ENCODE measurements at places on chromosomes 7 and 10. TPM values are rescaled to one million over a fixed set of nuclear protein-coding genes. Genes with fewer than 3 reads are reported as not detected.

DNA sequence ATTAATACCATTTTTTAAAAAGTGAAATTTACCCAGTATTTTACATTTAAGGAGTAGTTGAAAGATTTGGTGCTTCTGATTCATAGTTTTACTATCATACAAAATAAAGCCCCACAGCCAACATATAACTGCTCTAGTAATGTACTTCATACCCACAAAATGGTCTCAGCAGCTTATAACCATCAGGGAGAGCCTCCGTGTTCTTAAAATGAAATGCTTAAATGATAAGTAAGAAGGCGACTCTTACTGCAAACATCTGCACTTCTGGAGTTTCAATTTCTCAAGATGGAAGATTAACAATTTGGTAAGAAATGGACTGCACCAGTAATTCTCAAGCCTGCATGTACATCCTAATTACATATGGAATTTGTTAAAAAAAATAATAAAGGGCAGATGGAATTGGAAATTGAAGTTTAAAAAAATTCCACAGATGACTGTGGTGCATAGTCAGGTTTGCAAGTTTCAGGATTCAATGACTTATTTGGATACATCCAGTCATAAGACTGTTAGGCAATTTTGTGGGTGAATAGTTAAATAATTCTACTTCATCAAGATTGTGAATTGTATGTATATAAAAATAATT lies 461.0 kb downstream of the KIF20B start:
- no peak for DNase-seq

DNA sequence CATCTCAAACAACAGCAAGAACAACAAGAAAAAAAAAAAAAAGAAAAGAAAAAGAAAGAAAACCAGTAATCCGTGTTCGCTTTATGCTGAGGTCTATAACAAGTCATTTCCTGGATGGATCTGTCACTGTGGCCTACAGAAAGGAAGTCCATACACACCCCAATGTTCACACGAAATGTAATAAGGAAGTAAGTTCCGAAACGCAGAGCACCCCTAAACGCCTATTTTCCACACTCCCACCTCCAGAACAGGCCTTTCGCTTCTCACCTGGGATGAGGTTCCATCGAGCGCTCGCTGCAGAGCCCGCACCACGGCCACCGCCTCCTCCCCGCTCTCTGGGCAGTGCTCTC lies 735 bp downstream of the ZNF394 start:
- DNase-seq, result peak; percentile 72

- DNase-seq, result no peak
These were observed 442.7 kb upstream of the POM121L12 start for GRCh38 chr7:52592698-52593097.

DNA sequence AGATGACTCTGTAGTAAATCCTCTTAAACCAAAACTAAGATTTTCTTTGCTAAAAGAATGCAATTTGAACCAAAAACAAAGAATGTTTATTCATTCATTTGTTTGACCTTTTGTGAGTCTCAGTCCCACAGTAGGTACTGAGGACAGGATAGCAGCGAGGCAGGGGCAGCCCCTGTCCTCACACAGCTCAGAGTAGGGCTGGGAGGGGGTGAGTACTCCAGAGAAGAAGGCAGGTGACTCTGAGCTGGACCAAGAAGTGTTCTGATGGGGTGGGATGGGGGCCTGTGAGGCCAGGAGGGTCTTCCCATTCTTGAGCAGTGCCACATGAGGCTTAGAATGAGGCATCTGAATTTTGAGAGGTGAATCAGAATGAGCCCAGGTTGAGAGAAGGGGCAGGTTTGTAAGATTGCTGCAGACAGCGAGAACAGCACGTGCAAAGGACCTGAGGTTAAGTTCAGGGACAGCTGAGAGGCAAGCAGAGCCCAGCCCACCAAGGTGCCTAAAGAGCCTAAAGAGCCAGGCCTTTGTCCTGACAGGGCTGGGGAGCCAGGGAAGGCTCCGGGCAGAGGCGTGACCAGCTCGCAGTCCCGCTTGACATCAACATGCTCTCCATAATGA lies 56.9 kb upstream of the CHST15 start:
- no peak for DNase-seq

GRCh38 chr7:17743316-17743715 lies 197.0 kb downstream of the SNX13 start:
- DNase-seq, result no peak

CYP2W1 gene
- total RNA-seq, result not detected

- DNase-seq, result no peak
These were observed 50.7 kb downstream of the GDI2 start for GRCh38 chr10:5762531-5762930.

GRCh38 chr10:80465839-80466590 lies 11.9 kb downstream of the TSPAN14 start:
- peak; percentile 46 for DNase-seq

THSD7A gene
- not detected for total RNA-seq

GRCh38 chr7:28205506-28205905 lies 24.9 kb upstream of the JAZF1 start:
- no peak for DNase-seq

DNA sequence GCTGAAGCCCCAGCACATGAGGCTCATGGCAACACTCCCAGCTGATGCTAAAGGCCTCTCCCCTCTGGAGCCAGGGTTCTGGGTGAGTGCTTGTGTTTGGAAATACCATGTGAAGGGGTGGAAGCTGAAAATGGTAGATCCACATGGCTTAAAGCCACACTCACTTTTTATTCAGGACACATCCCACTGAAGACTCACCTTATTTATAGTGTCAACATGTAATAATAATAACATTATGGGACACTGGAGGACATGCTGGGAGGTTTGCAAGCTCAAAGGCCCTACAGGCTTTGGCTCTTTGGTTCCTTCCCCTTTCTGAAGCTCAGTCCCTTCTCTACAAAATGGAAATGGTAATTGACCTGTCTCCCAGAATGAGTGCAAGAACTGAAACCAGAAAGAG lies 318.0 kb downstream of the GRID1 start:
- DNase-seq, result no peak

DNA sequence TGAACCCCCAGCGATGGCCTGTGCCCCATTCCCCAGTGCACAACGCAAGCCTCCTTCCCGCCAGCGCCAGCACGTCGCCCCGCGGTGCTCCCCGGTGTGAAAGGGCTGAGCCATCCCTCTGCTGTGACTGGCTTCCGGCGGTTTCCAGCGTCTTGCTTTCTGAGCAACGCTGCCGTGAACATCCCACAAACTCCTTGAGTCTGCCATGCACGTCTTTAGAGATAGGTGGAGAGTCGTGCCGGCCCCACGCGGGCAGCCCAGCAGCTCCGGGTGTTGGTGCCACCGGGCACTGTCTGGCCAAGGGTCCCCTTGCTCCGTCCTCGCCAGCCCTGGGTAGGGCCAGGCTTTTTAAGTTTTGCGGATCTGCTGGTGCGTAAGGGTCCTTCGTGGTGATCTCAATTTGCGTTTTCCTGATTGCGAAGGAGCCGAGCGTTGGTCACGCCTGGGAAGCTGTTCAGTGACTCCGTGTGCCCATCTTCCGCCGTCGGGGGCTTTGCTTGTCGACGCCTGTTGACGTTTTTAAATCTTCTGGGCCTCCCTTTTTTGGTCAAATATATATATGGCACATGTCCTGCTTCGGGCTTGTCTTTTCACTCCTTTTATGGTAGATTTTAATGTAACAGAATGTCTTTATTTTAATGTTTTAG lies 70.6 kb downstream of the FOXL3 start:
- DNase-seq, result no peak

- DNase-seq, result no peak
These were observed 282.3 kb upstream of the KAT6B start for GRCh38 chr10:74544106-74544505.

FAM25C gene
- total RNA-seq, result not detected

ASB10 gene
- not detected for total RNA-seq

- no peak for DNase-seq
These were observed 485.1 kb downstream of the SEMA3D start for GRCh38 chr7:84701524-84702306.

CFAP46 gene
- total RNA-seq, result not detected

GRCh38 chr10:28312572-28312971 lies 9.7 kb upstream of the MPP7 start:
- DNase-seq, result no peak

EGFR gene
- not detected for total RNA-seq

DNA sequence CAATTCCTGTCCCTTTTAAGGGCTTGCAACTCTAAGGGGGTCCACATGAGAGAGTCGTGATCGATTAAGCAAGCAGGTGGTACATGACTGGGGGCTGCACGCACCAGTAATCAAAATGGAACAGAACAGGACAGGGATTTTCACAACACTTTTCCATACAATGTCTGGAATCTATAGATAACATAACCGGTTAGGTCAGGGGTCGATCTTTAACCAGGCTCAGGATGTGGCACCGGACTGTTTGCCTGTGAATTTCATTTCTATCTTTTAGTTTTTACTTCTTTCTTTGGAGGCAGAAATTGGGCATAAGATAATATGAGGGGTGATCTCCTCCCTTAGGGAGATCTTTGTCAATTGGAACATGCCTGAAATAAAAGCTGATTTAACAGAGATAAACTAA lies 370.1 kb downstream of the IPMK start:
- no peak for DNase-seq
